ENCODE measurements at places on chromosomes 5 and 9. TPM values are rescaled to one million over a fixed set of nuclear protein-coding genes. Genes with fewer than 3 reads are reported as not detected.
A peak's percentile ranks its signal among the peaks of the same experiment; 100 is the strongest.

LPAR1 gene
- polyA plus RNA-seq, result not detected

SNX24 gene
- 0.42 TPM for polyA plus RNA-seq

GLRA1 gene
- not detected for polyA plus RNA-seq

GRIN1 gene
- not detected for polyA plus RNA-seq

ANKRD31 gene
- polyA plus RNA-seq, result 0.55 TPM

MYMK gene
- polyA plus RNA-seq, result not detected

PCDHGA2 gene
- not detected for polyA plus RNA-seq

RAD17 gene
- 15.6 TPM for polyA plus RNA-seq

- no peak for DNase-seq
Measured at GRCh38 chr9:137351781-137352501, 49.9 kb upstream of the NRARP start.

DNA sequence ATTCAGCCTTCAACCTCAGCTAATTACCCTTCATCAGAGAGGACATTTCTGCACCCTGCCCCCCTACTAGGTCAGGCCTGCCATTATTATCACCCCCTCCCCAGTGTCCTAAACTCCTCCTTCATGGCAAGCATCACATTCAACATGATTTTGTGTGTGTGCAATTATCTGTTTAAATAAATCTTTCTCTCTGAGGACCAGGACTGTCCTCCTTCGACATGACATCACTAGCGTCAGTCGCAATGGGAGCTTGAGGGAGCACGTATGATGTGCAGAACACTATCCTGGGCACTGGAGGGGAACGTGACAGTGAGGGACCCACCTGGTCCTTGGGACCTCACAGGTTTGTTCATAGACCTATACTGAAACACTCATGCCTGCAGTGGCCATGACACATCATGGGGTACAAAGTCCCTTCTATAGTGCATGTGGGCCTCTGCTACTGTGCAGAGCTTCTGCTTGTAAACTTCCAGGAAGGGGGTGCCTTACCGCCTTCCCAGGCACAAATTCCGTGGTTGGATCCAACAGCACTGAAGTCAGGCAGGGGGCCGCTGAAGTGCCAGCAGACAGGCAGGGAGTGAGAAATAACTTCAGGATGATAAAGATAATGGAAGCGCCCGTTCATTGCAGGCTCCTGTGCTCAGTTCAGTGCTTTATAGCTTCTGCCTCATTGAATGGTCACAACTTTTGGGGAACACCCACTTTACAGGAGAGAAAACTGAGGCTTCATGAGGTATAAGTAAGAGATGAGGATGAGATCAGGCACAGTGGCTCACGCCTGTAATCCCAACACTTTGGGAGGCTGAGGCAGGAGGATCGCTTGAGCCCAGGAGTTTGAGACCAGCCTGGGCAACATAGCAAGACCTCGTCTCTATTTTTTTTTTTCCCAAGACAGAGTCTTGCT, 36.0 kb upstream of the STXBP1 start:
- no peak for DNase-seq

DNA sequence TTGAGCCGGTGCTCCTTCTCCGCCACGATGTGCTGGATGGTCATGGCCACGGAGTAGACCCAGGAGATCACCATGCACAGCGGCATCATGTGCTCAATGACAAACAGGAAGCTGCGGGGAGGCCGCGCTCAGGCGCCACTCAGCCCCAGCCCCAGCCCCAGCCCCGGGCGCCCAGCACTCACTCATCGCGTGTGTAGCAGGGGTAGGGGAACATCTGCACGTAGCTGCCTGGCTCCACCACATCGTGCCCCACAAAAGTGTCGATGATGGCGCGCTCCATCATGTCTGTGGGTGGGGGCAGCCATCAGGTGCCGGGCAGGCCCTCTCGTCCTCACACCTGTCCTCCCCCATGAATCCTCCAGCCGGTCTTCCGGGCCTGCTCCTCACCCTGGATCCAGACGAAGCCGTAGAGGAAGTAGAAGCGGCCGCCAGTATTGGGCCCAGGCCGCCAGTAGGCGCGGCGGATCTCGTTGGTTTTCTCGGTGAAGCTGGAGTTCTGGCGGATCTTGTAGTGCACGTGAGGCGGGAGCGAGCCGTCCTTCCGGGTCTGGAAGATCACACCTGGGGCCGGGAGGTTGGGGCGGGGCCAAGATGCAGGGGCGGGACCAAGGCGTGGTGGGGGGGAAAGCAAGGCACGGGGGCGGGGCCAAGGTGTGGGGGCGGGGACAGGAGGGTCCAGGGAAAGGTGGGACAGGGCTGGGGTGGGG, 10.1 kb downstream of the ABCA2 start:
- DNase-seq, result no peak

DNA sequence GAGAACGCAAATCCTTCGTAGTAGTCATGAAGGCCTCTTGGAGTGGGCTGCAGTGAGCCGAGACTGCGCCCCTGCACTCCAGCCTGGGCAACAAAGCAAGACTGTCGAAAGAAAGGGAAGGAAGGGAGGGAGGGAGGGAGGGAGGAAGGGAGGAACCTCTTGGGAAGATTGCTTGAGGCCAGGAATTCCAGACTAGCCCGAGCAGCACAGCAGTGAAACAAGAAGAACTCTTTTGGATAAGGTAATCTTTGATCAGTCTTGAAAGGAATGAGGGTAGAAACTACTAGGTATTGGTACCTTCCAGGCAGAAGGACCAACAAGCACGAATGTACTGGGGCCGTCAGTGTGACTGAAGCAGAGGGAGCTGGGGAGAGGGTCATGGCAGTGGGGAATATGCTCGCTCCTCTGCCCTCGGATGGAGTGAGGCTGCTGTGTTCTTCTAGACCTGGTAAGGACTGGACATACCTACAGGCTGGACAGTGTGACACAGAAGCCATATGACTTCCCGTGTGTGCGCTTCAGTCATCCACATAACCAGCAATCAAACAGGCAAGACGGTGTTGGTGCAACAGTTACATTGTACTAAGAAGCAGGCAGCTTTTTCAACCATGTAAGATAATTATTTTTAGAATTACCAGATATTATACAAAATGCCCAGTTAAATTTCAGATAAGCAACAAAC, 45.2 kb downstream of the P4HA2 start:
- no peak for DNase-seq

DNA sequence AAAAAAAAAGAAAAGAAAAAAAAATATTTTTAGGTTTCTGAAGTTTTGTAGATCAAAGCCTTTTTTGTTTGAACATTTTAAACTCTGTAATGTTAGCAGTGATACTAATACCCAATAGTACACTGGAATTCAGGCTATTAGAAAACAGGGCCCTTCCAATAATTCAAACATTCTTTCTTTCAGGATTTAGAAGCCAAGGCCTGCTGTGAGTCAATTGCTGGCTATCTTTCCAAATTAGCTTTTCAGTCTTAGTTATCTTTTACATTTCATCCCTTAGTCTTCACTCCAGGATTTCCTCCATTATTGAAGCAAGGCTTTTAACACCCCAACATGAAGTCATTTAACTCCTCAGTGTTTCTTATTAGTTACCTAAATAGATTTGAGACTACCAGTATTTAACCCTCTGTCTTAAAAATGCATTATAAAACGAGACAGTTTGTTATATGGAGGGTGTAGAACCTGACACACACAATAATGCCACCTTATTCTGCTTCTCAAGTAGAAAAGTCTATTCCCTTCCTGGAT, 951.9 kb upstream of the DMAC1 start:
- DNase-seq, result no peak

DNA sequence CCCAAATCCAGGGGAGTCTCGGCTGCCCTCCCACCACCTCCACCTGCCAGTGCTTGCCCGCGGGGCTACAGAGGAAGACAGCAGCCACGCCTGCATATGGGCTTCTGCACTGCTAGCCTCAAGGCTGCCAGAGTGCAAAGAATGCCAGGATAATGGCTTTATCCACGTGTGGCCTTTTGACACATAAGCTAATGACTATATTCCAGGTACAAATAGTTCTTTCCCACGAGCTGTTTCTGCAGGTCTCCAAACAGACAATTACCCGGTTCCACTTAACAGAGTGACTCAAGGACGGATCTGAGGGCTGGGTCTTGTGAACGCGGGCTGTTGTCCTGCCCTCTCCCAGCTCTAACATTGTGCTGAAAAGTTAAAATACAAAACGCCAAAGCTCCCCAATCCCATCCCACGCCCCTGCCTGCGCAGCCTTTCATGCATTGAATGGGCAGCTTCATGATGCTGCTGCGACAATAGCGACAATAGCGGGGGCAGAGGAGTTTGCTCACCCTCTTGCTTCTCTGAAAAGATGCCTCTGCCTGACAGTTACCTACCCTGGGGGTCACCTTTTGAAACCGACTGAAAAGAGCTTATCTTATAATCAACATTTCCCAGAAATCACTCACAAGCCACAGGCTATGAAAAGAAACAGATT, 39.1 kb upstream of the MSH3 start:
- DNase-seq, result no peak

DNA sequence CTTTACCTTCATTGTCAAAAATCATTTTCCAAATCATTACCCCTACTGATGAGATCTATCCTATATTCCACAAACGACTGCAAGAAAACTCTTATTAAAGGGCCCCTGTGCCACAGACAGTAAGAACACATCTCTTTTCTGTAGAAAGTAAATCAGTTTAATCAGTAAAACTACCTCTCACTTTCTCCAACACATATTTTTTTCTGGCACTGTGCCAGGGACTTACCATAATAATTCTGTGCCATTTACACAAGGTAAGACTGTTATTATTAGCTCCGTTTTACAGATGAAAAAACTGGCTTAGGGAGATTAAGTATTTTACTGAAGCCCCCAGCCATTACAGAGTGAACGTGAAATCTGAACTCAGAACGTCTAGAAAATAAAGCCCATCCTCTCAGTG, 587.0 kb upstream of the COX7C start:
- no peak for DNase-seq

GRCh38 chr9:111483439-111483857, 735 bp downstream of the ECPAS start:
- peak; percentile 40 for DNase-seq

GRCh38 chr5:18799482-18800128, 1165.3 kb downstream of the TAF11L14 start:
- no peak for DNase-seq

GRCh38 chr5:106853266-106853665, 817.5 kb downstream of the EFNA5 start:
- no peak for DNase-seq

- DNase-seq, result no peak
Measured at GRCh38 chr9:125822902-125823301, 75.7 kb downstream of the PBX3 start.

DNA sequence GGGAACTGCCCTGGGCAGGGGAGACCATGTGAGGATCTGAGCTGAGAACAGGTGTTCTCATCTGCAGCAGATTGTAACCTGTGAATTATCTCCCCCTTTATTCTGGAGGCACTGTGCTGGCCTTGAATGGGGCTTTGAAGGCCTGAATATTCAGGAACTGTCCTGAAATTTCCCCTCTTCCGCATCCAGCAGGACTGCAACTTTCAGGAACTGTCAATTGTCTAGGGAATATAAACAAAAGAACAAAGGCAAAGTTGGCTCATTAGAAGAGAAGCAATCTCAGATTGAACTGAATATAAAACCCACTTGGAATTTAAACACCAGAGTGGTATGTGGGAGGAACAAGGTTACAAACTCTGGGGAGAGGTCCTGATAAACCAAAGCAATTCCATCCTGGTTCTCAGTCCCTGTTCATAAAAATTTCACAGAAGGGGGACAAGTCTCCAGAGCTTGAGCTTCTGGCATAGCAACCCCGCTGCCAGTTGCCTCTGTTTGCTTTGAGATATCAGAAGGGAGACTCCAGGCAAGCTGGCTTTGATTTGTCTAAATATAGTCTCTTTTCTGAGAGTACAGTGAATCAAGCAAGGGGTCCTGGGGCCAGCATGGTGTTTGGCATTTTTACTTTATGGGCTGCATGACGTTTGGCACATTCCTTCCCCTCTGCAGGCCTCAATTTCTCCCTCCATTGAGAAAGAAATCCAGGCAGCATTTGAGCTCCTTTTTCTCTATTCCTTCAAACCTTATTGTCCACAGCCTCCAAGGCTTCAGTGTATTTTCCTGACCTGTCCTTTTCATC, 47.5 kb downstream of the ADRB2 start:
- no peak for DNase-seq

GRCh38 chr9:87507576-87507975, 9.9 kb downstream of the DAPK1 start:
- no peak for DNase-seq

DNA sequence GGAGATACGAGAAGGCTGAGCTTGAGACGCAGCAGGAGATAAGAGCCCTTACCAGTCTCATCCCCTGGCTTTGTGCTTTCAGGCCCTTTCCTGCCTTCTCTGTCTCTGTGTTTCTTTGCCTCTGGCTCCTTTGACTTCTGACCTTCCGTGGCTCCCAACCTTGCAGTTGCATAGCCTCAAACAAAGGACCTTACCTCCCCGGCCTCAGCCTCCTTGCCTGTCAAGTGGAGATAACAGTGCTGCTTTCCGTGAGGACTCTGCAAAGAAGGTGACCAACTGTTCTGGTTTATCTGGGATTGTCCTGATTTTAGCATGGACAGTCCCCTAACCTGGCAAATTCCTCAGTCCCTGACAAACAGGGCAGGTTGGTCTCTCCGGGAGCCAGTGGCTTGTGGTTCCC, 287.8 kb upstream of the MVB12B start:
- DNase-seq, result no peak

GRCh38 chr5:134510970-134511795, 14.3 kb upstream of the JADE2 start:
- DNase-seq, result no peak

GRCh38 chr9:137295849-137296669, 6.0 kb downstream of the NRARP start:
- no peak for DNase-seq

DNA sequence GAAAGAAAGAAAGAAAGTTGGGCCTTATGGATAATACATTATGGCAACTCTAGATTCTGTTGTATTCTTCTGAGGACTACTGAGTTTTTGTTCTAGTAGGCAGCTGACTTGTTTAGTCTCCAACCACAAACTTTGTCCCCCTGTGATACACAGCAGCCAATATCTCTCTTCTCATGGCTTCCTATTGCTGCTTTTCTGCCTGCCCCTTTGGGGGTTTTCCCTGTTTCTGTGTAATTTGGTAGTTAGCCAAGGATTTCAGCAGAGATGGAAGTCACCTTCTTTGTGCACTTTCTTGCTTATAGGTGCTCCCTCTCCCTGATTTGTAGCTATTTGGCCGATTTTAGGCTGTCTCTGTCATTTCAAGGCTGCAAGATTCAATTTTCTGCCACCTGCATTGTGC, 109.6 kb downstream of the FGF1 start:
- no peak for DNase-seq

GRCh38 chr5:10372726-10373709, 19.5 kb downstream of the MARCHF6 start:
- no peak for DNase-seq

- no peak for DNase-seq
Measured at GRCh38 chr9:100112677-100113336, 13.8 kb downstream of the INVS start.

DNA sequence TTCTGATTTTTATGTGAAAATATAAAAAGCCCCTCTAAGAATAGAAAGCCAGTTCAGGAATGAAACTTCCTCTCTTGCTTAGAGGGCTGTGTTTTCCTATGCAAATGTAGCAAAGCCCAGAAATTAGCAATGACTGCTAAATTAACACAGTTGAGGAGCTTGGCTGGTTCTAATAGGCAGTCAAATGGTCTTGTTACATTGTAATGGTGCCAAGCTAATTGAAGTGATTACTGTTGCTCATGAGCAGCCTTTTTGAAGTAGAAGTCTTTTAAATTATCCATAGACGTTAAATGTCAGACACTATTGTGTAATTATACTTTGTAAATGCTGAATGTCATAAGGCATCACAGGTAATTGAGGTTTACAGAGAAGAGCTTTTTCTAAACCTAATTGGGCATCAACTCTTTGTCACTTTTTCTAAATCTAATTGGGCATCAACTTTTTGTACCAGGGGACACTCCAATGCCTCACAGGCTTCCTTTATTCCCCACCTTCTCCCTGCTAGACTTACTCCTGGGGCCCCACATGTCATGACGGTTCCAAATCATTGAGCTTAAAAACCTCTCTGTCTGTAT, 229.1 kb downstream of the PSAT1 start:
- DNase-seq, result no peak
